T1000 (cell line): ENCODE measurements at places on chromosomes 6 and 20.

DNA sequence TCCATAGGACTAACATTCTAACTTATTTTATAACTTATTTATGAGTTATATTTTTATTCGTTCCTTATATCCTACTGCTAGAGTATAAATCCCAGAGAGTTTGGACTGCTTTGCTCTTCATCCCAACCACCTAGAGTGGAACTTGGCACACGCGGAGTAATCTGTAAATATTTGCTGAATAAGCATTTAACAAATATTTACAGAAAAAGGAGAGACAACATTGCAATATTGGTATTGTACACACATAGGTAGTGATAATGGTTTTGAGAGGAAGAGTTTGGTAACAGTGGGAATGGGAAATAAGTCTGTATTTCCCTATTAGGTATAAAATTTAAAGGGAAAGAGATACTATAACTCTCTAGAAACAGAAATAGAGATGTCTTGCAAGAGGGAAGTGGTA is 634.8 kb upstream of the CITED2 start:
- no peak for DNase-seq

- DNase-seq, result no peak
Measured at GRCh38 chr20:45588800-45589199, 9.7 kb upstream of the WFDC8 start.

GRCh38 chr6:29602564-29603361 is 17.8 kb downstream of the OR2H2 start:
- no peak for DNase-seq

DNA sequence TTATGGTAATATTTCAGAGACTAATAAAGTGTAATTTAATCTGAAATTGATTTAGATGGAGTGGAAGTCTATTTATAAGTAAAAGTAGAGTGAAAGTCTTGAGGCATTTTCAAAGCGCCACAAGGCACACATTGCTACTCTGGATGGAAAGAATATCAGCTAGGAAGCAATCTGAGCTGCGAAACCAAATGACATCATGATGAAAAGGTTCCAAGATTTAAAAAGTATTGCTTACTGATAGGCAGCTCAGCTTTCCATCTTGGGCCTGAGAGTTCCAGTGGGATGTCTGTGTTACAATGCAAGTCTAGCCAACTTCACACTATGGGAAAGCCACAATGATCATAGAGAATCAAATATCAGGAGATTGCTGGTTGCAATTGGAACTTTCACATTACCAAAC is 126.9 kb upstream of the VGLL2 start:
- no peak for DNase-seq

DNA sequence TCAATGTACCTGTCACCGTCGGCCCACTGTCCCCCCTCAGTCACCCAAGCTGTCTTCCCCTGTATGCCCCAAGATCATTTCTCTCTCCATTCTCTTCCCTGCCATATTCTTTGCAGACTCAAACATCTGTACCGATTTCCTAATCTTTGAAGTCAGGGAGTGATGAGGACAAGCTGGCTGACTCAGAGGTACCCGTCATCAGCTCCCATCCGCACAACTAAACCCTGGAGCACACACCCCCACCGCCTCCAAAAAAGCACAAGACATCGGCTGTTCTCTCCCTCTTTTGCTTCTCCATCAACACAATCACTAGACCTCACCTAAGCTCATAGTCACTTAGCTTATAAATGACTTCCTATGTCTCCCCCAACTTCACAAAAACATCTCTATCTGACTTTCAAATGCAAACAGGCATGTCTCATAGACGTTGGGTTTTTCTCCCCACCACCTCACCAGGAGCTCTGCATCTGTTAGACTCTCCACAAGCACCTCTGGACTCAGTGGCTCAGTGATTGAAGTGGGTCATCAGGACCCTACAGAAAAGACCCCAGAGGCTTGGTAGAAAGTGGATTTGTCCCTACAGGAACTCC is 11.5 kb upstream of the NFATC2 start:
- no peak for DNase-seq

DNA sequence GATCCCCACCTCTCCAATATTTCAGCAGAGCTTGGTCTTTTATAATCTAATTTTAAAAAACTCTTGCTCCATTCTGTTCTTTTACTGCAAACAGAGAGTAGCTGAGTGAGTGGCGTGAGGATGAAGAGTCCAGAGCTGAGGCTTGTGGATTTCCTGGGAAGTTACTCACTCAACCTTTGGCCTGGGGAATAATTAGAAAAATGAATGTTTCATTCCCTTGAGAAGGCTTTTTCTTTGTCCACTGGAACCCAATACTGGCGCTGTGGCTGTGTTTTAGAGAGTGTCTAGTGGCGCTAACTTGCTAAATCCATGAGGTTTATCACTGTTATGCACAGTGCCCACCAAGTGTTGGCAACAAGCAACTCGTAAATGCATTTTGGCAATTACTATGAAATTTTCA is 251.5 kb downstream of the HIVEP2 start:
- DNase-seq, result no peak

GRCh38 chr6:28315628-28316027 is 20.3 kb downstream of the ZSCAN31 start:
- no peak for DNase-seq

- DNase-seq, result no peak
Measured at GRCh38 chr20:51542571-51543421, at the start of gene NFATC2. NFATC2 (minus strand) TSS chr20:51542719; CDS start chr20:51542499, 220 bp downstream.

DNA sequence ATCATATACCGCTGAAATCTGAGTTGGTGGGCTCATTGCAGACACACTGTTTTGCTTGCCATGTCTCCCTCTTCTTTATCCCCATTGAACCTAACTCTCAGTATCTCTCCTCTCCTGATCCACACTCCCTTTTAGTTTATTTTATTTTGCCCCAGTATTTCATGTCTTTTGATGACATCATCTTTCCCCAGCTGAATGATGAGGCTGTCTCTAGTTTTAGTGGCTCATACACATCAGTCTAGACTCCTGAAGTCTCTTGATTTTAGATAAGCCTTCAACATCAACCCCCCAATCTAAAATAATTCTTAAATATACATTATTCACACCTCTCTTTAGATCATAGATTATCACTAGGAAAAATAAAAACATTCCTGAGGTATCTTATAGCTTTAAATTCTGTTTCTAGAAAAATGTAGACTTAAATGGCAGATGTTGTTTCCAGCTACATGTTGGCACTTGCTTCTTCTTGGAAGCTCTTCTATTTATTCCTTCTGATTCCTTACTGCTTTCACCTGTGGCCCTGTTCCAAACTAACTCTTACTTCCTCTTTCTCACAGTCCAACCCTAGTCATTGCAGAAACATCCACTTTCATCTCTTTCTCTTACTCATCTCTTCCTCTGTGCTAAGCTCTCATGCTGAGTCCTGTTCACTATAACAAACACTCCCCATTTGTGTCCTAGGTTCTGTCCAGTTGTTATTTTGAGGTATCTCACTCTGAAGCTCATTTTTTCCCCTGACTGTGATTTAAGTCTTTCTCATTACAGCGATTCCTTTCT is 191.9 kb upstream of the SLC35B3 start:
- DNase-seq, result no peak
